ENCODE measurements at places on chromosomes 2 and 18.

GRCh38 chr2:72629062-72629461 lies 196.8 kb downstream of the EXOC6B start:
- no peak for DNase-seq

GRCh38 chr2:10478298-10478625 lies 30.1 kb upstream of the ODC1 start:
- no peak for DNase-seq

- DNase-seq: no peak
Measured at GRCh38 chr18:31791817-31792579, 31.3 kb upstream of the SLC25A52 start.

- no peak for DNase-seq
Measured at GRCh38 chr2:12074126-12074844, 327.9 kb downstream of the LPIN1 start.

- DNase-seq: no peak
Measured at GRCh38 chr2:48819206-48819735, 63.7 kb upstream of the LHCGR start.

DNA sequence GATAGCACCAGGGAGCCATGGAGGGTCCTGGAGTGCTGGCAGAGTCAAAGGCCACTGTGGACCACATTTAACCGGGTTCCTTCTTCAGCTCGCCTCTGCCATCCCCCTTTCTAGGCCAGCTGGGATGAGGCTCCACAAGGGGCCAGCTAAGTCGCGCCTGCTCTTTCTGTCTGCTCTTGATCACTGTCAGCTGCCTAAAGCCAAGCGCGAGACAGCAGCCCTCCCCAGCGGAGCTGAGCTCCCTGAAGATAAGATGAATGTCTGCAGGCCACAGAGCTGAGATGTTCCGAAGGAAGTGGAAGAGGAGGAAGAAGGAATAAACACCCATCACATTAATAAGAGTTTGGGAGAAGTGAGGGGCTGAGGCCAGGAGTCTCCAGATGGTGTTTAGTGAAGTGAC lies 99.6 kb downstream of the CELF4 start:
- no peak for DNase-seq

- no peak for DNase-seq
Measured at GRCh38 chr2:179899666-179900065, 38.3 kb upstream of the ZNF385B start.

- DNase-seq: no peak
Measured at GRCh38 chr2:153138651-153139375, 339.7 kb downstream of the RPRM start.

DNA sequence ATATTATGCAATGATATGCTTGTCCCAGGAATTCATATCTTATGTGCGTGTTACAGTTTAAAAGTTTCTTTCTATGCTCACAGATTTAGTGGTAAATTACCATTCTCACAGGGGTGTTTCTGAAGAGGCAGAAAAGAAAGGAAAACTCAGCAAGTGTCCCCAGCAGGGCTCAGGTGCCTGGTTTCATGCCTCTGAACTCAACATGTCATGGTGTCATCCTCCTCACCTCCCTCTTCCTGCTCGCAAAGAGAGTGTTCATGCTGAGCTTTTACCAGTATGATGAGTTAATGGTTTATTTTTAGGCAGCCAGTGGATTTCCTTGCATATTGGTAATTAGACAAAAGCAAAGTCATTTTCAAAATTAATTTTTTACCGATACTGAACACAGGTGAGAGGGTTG lies 492.9 kb upstream of the ZEB2 start:
- DNase-seq: no peak

- no peak for DNase-seq
Measured at GRCh38 chr2:48089644-48090043, 183.3 kb upstream of the FBXO11 start.

- DNase-seq: no peak
Measured at GRCh38 chr2:218853766-218854165, 5.8 kb upstream of the WNT6 start.

- no peak for DNase-seq
Measured at GRCh38 chr2:19786408-19787058, 115.2 kb downstream of the TTC32 start.

DNA sequence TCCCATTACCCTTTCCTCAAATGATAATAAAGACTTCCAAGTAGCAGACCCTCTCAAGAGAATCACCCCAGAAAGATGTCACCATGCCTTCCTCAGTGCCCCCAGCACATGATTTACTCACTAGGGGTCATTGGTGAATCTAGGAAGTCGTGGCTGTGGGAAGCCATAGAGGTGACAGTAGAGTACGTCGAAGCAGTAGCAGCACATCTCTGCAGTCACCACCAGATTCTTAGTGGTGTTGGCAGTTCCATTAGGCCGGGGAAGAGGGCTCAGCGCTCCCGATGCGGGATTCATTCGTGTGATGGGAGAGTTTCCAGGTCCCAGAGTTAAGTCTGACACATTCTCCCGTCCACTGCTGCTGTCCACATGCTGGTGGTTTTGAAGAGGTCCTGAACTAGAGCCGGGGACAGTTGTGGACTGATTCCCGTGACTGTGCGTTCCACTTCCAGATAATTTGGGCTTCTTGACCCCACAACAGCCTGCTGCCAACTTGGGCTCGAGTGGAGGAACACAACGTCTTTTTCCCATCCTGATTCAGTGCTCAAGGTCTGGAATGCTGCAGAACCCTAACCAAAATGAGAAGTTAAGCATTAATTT lies 12.0 kb downstream of the AMMECR1L start:
- DNase-seq: no peak

- no peak for DNase-seq
Measured at GRCh38 chr2:235603659-235604058, 109.8 kb downstream of the AGAP1 start.

DNA sequence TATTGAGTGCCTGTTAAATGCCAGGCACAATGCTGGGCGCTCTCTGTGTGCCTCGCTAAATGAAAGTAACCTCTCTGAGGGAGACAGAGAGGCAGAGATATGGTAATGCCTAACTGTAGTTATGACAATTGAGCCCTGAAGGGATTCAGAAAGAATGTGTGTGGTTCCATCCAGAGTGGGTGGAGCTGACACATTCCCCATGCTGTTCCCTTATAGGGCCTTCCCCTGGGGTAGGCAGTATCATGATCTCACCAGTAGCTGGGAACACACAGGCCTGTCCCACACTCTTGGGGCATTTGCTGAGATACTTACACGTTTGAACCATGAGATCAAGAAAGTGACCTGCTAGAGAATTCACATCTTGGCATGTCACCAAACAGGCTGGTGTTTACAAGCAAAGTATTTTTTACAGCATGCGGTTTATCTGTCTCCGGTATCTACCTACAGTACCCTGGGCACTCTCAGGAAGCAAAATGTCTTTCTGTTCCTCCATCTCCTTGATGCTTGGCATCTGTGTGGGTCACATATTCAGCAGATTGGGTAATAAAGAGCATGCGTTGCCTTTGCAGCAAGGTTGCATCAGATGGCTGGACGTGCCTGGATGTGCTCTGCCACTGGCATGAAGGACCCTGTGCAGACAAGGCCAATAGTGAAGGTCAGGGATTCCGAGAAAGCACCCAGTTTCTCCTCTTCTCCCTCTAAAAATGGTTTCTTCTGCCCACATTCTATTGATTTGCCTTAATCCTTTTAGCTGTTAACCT lies 9.4 kb downstream of the CTIF start:
- DNase-seq: no peak

DNA sequence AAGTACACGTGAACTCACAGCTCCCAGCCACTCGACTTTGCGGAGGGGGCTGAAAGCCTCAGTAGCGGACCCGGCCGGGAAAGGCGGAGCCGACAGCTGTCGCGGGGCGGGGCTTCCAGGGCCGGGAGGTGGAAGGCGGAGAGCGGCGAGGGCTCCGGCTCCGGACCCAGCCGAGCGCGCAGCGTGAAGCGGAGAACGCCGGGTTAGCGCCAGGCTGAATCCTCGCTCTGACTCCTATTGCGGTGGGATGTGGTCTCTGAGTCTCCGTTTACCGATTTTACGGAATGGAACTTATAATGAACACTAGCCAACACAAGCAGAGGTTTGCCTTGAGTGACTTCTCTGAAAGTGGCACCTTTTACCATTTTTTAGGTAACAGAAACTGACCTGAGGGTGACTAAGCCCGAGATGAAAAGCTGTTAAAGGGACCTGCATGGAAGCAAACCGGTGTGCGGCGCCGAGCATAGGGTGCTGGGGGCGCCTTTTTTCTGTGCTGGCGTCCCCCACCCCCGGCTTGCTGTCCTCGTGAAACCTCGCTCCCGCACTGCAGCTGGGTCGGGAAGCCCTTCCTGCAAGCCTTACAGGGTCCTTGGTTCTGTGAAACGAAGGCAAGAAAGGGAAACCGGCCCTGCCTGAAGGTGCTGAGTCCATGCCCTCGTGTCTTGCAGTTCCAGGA lies 72.9 kb downstream of the EN1 start:
- no peak for DNase-seq
